BJ (cell line): ENCODE measurements at places on chromosomes 6 and 20.

- DNase-seq, result no peak
Measured at GRCh38 chr20:2659547-2659946, 4.5 kb downstream of the IDH3B start.

- DNase-seq, result no peak
Measured at GRCh38 chr6:7112741-7113313, 5.1 kb downstream of the RREB1 start.

DNA sequence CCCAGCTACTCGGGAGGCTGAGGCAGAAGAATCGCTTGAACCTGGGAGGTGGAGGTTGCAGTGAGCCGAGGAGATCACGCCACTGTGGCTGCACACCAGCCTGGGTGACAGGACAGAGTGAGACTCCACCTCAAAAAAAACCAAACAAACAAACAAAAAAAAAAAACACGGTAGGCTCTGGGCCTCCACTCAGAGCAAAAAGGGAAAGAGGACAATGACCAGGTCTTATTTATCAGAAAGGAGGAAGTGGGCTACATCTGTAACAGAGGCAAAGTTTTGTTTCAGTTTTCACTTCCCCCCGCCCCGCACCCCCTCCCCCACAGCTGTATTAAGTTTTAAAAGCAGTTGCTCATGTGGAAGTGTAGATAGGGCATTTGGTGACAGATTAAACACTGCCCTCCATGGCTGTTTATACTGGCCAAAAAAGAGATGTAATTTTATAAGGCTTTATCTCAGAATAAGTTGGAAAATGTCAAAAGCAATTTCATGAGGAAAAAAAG is 114.6 kb downstream of the RCAN2 start:
- no peak for DNase-seq

- DNase-seq, result no peak
Measured at GRCh38 chr6:111936718-111937117, 63.5 kb upstream of the FYN start.

DNA sequence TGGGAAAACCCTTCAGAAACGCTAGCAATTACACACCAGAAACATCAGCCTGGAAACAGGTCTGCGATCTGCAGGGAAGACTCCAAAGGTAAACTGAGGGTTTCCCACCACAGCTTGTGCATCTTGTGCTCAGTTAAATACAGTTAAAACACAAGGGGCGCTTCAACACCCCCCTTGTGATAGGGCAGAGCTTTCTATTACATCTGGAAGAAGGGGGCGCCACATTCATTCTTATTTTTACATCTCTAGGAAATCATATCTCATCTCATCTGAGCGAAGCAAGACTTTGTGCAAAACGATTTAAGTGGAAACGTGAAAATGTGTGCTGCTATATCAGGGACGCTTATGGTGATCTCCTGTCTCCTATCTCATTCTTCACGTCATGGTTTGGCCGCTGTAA is 58.5 kb downstream of the PRND start:
- DNase-seq, result no peak

GRCh38 chr20:63533871-63534393 is 3.2 kb downstream of the PTK6 start:
- DNase-seq, result no peak

- no peak for DNase-seq
Measured at GRCh38 chr20:36777167-36777566, 3.6 kb upstream of the DSN1 start.

- DNase-seq, result peak; percentile 68
Measured at GRCh38 chr6:150249261-150249660, 106.4 kb downstream of the PPP1R14C start.

DNA sequence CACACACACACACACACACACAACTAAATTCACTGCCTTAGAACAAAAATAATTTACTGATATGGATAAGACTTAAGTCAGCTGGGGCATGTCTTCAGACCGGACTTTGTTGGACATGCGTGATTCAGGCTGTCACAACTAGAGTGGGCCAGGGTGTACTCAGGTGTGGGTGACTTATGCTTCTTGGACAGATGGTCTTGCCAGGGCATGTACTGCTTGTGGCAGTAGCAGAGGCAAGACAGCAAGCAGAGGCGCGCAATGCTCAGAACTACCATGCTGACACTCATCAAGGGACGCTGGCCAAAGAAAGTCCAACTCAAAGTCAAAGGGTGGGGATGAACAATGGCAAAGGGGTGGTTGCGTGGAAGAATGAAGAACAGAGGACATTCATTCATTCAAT is 437.5 kb downstream of the CBLN4 start:
- DNase-seq, result no peak

DNA sequence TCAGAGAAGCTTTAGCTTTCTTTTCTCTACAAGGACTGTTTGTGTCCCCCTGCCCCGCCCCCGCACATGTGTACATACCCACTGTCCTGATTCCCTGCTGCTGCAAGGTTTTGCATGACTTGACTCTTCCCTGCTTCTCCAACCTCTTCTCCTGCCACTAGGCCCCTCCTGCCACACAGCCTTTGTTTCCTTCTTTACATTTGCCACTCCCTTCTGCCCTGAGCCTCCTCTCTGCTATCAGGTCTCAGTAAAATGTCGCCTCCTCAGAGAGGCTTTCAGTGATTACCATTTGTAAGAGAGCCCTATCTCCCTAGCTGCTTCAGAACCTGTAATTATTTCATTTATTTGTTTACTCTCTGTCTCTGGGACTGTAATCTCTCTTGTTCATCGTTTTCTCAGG is 56.4 kb upstream of the VSTM2L start:
- no peak for DNase-seq

DNA sequence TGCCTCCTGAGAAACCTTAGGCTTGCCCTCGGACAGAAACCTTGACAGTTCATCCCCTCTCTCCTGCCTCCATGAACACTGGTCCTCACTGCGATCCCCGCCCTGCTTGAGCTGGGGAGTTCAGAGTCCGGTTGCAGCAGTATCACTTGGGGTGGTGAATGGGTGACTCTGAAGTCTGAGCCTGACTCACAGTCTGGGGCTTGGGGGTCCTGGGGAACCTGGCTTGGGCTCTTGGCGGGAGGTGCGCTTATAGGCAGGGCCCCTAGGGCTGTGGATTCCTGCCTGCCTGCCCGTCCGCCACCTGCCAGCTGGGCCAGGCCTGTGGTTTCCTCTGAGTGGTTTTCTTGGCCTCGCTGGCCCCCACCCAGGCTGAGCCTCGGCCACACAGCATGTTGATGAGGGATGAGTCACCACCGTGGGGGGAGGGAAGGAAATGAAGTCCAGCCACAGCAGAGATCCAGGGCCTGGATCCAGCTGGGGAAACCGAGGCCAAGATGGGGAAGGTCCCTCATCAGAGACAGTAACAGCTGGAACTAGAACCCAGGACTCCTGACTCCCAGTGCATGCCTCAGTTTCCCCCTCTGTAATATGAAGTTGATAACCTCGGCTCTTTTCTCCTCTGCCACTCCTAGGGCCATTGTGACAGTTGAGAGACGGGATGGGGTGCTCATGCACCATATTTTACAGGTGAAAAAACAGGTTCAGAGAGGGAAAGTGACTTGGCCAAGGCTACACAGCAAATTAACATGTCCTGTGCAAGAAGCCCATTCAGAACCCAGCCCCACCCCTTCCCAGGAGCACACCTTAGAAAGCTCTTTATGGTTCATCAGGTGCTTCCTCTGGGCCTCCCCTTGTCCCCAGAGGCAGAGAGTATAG is 9.2 kb downstream of the FOXS1 start:
- peak; percentile 41 for DNase-seq

DNA sequence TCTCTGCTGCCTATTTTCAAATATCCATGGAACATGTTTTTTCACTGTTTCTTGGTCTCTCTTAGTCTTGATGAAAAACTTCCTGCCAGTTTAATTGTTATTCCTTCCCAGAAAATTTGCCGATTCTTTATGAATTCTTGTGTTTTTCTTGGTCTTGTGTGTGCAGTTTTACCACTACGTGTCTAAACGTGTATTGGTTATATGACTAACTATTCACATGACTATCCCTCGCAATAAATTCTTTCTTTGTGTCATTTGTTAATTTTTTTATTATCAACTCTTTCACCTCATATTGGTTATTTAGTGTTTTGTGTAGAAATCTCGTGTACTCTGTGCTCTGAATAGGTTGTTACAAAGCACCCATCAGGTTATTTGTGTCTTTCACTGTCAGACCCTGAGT is 315.4 kb downstream of the HAO1 start:
- no peak for DNase-seq

DNA sequence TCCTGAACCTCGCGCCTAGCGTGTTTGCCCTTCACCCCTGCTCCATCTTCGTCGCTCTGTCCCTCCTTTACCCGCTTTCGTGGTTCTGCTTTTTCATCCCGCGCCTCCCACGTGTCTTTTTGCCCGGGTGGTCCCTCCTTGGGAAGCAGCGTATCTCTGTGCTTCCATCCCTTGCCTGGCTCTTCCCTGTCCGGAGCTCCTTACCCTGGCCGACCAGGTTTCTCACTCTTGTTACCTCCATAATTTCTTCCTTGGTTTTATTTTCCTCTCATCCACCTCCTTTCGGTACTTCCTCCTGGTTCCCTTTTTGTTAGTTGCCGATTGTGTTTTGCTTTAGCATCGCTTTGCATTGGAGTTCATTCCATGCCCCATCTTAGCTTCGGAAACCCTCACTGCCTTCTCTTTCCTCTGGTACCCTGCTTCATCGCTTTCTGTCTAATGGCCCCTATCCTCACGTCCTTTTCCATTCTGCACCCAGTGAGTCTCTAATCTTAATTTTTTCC is 735 bp downstream of the FAM135A start:
- DNase-seq, result no peak

- DNase-seq, result no peak
Measured at GRCh38 chr20:50191065-50191543, 474 bp downstream of the CEBPB start.

- DNase-seq, result no peak
Measured at GRCh38 chr6:33192671-33193602, 670 bp upstream of the COL11A2 start.

DNA sequence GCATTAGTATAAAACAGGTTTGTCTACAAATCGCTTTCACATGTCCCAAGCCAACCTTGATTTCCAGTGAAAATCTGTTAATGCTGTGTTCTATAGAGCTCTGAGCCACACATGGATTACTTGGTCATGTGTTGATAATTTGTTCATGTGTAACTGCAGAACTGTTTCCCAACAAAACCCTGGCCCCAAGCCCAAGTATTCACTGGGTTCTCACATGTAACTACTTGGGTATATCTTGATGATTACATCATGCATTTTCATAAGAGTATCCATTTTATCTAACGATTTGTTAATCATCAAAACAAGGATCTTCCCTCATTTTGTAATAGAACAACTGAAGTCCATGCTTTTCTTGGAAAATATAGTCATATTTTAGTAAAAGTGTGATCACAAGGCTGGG is 657.6 kb downstream of the PRKN start:
- DNase-seq, result no peak

GRCh38 chr6:37634238-37634826 is 63.4 kb downstream of the MDGA1 start:
- DNase-seq, result no peak

DNA sequence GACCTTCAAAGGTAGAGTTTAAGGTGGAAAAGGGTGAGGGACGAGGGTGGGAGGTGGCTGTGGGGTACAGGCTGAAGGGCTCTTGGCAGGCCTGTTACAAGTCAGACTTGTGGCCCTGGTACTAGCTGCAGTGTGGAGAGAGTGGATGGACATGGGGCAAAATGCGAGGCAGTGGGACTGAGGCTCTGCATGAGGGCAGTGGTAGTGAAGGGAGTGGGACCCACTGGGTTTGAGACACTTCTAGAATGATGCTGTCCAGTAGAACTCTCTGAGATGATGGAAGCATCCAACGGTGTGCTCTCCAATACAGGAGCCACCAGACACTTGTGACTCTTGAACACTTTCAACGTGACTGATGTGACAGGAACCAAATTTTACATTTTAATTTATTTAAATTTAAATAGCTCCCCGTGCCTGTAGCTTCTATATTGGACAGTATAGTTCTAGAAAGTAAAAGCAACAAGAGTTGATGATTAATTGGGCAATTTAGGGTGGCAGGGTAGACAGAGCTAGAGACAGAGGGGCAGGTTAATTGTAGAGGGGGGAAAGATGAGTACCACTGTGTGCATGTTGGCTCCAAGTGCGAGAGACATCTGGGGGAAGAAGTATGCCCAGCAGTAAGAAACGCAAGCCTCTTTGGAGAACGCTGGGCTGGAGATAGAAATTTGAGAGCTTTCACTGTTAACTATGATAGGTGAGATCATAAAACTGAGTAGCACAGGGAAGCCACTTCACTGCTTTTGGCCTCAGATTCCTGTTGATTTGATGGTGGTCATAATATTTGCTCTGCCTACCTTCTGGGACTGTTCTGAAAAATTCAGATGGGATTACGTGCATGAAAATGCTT is 77.5 kb downstream of the TXNDC5 start:
- DNase-seq, result no peak

- no peak for DNase-seq
Measured at GRCh38 chr6:83985308-83985713, 48.3 kb upstream of the MRAP2 start.

- no peak for DNase-seq
Measured at GRCh38 chr6:112193117-112193516, 61.2 kb downstream of the LAMA4 start.

- no peak for DNase-seq
Measured at GRCh38 chr6:4671587-4672115, 104.6 kb upstream of the CDYL start.

DNA sequence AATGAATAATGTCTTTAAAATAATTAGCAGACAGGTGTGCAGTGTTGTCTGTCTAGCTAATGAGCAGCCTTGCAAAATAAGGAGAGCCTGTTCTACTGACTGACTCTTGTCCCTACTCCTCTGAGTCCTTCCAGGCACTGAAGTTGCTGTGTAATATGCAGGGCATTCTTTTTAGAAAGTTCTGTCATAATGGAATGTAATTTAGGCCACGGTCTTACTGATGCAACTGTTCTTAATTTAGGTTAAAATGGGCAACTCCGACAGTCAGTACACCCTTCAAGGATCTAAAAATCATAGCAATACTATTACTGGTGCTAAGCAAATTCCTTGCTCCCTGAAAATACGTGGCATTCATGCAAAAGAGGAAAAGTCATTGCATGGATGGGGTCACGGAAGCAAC is 133.9 kb downstream of the TIAM2 start:
- no peak for DNase-seq

DNA sequence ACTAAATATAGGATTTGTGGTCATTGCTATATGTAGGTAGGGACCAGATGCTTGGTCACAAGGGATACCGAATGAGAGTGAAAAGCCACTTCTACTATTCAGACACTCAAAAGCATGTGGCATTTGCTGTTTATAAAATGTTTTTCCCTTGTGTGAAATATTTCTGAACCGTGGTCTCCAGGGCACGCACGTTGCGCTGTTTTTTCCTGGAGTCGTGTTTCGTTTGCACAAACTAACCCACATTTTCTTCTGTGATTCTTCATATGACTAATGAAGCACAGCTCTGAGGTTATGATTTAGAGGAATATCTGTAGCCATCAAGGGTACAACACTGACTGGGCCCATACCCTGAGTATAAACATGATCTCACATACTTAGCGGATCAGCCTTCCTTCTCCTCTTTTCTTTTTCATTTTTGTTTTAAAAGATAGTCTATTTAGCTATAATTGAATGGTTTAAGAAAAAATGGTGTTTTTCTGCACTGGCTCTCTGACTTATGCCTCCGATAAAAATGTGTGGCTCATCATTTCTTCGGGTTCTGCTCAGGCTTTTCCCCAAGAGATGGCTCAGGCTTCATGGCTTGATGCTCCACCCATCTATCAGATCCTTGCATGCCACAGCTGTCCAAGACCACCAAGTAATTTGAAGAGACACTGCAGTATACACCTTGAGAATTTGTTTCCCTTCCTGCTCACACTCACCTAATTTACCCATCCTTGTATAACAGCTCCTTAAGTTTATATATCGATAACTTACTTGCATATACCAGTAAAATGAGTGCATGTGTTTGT is 59.9 kb upstream of the HBS1L start:
- DNase-seq, result no peak

- no peak for DNase-seq
Measured at GRCh38 chr20:46551522-46552381, 1.3 kb upstream of the OCSTAMP start.
